ENCODE measurements at places on chromosomes 6 and 20.

DNA sequence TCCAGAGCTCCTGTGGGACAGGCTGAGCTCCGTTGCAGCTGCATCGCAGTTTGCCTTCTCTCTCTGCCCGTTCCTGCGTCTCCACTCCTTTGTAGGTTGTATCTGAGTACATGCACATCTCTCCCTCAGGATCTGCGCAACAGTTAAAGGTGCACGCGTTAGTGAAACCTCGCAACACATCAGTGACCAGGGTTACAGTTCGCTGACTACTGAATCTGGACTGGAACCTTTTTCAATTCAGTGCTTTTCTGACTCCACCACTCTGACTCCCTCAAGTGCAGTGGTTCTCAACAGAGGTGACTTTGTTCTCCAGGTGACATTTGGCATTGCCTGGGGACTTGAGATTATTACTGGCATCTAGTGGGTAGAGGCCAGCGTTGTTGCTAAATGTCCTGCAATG is 44.0 kb downstream of the UST start:
- DNase-seq = no peak

GRCh38 chr20:59161721-59162120 is 1.9 kb upstream of the ZNF831 start:
- no peak for DNase-seq

- no peak for DNase-seq
Observed at GRCh38 chr6:128885381-128885780, 2.4 kb downstream of the LAMA2 start.

- no peak for DNase-seq
Observed at GRCh38 chr6:111668410-111668809, 62.7 kb upstream of the TRAF3IP2 start.

DNA sequence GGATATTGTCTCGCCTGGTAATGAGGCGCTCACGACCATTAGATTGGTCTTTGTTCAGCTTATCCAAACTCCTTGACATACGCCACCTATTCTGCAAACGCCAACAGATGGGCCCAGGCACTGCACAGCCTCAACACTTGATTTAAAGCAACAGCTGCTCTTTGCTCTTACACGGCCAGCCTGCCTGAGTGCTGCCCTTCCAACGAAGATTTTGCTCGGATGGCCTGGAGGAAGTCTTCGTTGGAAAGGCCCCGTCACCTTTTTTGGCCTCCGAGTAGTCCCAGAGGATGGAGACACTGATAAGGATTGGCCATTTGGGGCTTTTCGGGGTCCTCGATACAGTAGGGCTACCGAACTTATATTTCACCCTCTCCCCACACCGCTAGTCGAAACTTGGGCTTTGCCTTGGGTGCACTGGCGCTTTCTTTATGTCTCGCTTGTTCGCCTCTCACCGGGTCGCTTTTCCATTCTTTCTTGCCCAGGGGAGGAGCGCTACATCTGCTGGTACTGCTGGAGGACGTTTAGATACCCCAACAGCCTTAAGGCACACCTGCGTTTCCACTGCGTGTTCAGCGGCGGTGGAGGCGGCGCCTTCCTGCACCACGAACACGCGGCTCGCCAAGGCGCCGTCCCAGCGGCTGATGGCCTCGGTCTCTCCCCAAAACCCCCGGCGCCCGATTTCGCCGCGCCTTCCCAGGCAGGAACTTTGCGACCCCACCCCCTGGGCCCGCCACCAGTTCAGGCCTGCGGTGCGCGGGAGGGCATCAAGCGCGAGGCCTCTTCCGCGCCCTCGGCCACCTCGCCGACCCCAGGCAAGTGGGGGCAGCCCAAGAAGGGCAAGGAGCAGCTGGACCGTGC is 6.1 kb downstream of the PRDM13 start:
- no peak for DNase-seq

DNA sequence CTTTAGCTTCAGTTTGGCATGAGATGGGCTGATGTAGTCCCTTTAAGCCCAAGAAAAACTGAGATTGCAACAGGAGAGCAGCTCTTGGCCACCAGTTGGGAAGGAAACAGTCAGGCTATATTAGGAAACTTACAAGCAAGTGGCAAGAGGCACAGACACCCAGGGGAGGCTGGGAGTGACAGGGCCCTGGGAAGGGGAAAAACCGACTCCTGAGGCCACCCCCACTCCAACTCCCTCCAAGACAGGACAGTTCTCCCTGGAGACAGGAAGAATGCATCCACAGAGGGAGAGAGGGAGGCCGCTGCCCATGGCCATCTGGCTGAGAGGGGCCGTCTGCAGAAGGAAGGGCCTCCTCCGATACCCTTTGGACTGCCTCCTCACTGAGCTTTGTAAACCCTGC is 20.5 kb downstream of the JPH2 start:
- DNase-seq = no peak

- no peak for DNase-seq
Observed at GRCh38 chr6:95321126-95321525, 256.2 kb upstream of the MANEA start.

- no peak for DNase-seq
Observed at GRCh38 chr6:98864497-98864896, 30.1 kb downstream of the POU3F2 start.

DNA sequence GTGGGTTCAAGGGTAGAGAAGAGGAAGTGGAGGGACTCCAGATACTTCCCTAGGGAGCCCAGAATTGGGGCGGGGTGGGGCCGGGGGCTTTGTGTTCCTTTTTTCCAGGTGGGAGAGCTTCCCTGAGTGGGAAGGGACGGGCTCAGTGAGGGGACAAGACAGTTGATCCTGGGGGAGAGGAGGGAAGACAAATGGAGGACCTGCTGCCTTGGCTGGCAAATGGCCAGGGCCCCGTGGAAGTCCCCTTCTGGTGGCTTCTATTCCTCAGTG is 2.6 kb downstream of the CTSZ start:
- no peak for DNase-seq

DNA sequence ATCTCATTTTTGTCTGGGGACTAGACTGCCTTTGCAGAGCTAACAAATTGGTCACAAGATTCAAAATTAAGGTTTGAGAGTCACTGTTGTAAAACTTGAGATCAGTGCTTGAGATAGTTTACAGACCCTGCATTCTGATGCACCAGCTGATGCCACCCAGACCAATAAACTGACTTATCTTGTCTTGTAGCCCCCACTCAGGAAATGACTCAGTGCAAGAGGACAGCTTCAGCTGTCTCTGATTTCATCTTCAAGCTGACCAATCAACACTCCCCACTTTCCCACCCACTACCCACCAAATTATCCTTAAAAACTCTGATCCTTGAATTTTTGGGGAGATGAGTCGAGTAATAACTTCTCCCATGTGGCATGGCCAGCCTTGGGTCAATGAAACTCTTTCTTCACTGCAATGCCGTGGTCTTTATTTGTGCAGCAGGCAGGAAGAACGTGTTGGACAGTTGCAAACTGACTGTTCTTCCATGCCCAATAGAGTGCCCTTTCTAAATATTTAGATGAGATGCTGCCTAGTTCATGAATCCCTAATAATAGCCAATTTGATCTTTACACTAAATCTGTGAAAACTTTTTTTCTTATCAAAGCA is 48.3 kb upstream of the PROKR2 start:
- no peak for DNase-seq

- DNase-seq = no peak
Observed at GRCh38 chr20:2760952-2761305, 39.5 kb downstream of the CPXM1 start.

GRCh38 chr6:33439956-33440648 is 14.3 kb upstream of the ZBTB9 start:
- no peak for DNase-seq

GRCh38 chr6:136051140-136051775 is 198.9 kb downstream of the MTFR2 start:
- DNase-seq = no peak

DNA sequence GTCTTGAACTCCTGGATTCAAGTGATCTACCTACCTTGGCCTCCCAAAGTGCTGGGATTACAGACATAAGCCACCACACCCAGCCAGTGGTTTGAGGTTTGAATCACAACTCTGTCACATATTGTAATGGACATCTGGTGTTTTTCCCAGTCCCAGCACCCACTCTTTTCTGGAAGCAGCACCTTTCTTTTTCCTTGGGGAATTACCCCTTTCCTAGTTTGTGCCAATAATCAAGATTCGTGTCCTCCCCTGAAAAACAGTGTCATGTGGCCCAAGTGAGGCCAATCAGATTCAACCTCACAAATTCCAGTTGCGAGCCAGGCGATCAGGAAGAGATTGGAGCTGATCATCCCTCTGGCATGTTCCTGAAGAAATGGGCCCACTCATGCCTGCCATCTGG is 71.7 kb upstream of the SGK1 start:
- DNase-seq = no peak

DNA sequence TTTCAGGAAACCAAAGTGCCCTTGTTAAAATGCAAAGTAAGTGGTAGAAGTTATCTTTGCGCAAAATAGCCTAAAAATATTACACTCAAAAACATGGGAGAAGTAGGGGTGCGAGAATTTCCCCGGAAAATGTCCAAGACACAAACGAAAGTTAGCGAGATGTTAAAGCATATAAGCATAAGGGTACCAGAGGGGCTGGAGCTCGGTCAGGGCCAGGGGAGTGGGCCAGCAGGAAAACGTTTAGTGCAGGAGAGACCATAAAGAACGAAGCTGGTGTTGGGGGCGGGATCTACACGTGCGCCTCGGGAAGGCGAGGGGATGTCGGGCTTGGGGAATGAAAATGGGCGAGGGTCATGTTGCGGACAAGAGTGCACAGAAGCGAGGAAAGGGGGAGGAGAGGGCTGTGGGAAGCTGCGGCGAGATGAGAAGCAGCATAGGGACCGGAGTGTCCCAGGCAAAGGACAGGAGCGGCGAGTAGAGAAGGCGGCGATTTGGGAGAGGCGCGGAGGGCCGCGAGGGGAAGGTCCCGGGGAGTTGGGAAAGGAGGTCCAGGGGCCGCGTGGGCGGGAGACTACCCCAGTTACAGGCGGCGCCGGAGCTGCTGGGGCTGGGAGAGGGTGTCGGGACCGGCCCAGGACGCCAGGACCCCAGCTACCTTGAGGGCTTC is 600 bp downstream of the XPO5 start:
- no peak for DNase-seq

DNA sequence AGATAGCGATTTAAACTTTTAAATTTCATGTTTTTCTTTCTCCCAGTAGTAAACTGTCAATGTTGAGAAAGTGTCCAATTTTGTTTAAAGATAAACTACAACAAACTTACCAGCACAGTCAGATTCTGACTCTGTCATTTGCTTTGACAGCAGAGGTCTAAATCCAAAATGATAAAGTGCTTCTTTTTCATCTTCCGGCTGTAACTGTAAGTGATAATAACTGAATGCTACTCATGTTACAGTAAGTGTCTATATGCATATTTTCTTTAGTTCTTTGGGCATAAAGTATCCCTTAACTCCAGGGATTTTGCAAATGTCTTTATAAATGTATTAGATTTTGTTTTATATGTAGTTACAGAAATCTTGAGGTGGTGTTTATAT is 610.4 kb downstream of the RFPL4B start:
- no peak for DNase-seq

GRCh38 chr20:37989601-37990295 is 43.5 kb downstream of the TTI1 start:
- DNase-seq = no peak

DNA sequence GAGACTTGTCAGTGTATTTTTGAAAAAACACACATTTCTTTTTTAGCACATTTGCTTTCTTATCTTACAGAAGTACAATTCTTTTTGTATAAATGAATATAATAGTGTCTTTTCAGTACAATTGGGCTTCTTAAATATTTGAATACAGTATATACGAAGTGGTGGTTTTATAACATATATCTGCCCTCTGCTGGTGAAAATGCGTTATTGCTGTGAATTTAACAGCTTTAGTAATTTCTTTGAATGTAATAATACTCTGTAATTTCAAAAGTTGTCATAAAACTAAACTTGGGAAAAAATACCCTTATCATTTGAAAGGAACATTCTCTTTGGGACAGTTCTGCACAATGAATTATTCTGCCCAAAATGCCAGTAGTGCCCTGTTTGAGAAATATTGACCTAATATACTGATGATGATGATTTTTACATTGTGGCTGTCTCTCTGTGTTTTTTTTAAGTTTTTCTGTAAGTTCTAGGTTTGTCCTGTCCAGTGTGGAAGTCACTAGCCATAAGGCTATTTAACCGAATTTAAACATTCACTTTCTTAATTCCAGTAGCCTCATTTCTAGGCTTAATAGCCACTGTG is 19.0 kb downstream of the SMAP1 start:
- no peak for DNase-seq

DNA sequence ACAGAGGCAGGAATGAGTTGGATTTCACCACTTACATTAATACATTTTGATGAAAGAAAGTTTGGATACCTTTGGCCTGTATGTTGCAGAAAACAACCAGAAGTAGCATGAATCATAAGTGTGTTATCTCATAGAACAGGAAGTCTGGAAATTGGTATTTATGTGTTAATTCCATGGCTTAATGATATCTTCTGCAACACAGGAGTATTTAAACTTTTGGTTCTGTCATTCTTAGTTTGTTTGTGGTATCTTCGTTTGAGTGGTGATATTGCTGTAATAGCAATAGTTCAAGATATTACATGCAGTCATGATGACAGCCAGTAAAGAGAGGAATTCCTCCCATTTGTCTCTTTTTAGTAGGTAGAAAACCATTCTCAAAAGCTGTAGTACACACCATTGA is 177.3 kb downstream of the CDKAL1 start:
- no peak for DNase-seq

- DNase-seq = no peak
Observed at GRCh38 chr6:127976111-127976510, 75.3 kb upstream of the THEMIS start.

DNA sequence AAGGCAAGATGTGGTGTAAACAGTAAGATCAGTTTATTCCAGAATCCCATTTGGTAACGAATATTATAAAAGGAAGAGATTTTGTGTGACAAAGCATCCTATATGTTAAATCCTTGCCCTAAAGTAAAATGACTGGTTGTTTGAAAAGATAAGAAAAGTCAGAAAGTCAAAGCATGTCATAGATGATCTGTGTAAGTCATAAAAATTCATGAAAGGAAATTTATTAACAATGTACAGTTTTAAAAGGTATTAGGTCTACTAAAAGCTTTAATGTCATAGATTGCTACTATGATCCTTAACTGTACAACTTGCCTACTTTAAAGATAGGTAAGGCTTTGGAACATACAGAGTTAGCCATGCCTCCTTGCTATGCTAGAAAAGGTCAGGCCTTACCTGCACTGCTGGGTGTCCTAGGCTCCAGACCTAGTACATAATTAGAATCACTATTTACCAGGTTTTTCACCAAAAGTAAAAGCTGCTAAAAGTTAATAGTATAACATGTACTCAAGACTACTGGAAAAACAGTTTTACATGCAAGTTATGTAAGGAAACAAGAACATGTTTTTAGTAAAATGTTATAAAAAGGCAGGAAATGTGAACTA is 1090.1 kb upstream of the ADGRB3 start:
- no peak for DNase-seq

DNA sequence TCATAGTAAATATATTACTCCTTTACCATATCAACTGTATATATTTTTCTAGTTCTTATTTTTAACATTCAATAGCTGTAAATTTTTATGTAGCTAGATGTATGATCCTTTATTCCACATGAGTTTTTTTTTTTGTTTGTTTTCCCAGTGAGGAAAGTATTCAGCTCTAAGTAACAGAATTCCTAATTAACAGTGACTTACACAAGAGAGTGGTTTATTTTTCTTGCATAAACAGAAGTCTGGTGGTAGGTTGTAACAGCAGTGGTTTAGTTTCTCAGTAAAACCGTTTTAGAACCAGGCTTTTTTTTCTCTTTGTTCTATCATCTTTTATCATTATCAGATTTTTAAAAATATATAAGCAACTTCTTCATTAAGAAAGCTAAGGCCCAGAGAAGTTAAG is 116.9 kb upstream of the FLRT3 start:
- no peak for DNase-seq

Data from activated T-helper 1 cell treated with anti-CD3 and anti-CD28 coated beads, Interleukin-2, amount 50 U/mL, for 16 hours (primary cell).